ENCODE measurements at places on chromosomes 6 and 20.

DNA sequence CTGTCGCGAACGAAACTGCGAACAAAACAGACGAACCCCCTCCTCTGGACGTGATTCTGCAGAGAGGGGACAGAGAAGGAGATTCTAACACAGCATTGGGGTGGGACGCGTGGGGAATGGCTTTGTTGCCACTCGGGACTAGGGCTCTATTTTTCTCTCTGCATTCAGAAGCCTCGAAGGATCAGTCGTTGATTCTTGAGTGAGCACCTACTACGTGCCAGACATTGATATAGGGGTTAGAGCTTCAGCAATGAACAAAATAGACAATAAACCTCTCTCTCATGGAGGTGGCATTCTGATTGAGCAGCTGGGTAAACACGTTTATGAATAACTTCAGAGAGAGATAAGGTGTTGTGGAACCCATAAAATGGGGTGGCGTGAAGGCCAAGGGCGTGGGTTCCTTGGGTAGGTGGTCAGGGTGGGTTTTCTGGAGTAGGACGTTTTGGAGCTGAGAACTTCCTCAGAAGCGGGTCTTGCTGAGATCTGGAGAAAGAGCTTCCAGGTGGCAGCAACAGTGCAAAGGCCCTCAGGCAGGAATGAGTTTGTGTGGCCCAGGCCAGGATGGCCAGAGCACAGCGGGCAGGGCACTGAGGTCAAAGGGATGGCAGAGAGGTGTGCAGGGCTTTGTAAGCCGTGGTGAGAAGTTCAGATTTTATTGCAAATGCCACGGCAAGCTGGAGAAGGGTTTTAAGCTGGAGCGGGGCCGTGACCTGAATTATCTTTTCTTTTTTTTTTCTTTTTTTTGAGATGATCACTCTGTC lies 884 bp downstream of the SLC2A10 start:
- no peaks in the 10 kb centered on the region for H3K27me3 ChIP-seq
- DNase-seq, result no peak
- no peaks in the 10 kb centered on the region for H3K36me3 ChIP-seq
- no peak overlapping the region for H3K27ac ChIP-seq
- peaks cover 17% of the 10 kb centered on the region for H3K4me1 ChIP-seq

GRCh38 chr6:110255211-110255750 lies 75.1 kb downstream of the CDC40 start:
- no peak overlapping the region for H3K27ac ChIP-seq
- H3K4me3 ChIP-seq, result no peak overlapping the region
- no peaks in the 10 kb centered on the region for H3K4me1 ChIP-seq
- no peaks in the 10 kb centered on the region for H3K36me3 ChIP-seq
- no peak for DNase-seq

- no peak overlapping the region for H3K4me3 ChIP-seq
- no peaks in the 10 kb centered on the region for H3K4me1 ChIP-seq
- H3K27ac ChIP-seq, result no peak overlapping the region
- H3K27me3 ChIP-seq, result no peaks in the 10 kb centered on the region
Measured at GRCh38 chr6:15160812-15161211, 85.1 kb upstream of the JARID2 start.

- no peak overlapping the region for H3K4me3 ChIP-seq
- H3K27me3 ChIP-seq, result no peaks in the 10 kb centered on the region
- no peaks in the 10 kb centered on the region for H3K4me1 ChIP-seq
- H3K36me3 ChIP-seq, result no peaks in the 10 kb centered on the region
- DNase-seq, result no peak
Measured at GRCh38 chr6:143664171-143664570, 13.6 kb upstream of the PHACTR2 start.

DNA sequence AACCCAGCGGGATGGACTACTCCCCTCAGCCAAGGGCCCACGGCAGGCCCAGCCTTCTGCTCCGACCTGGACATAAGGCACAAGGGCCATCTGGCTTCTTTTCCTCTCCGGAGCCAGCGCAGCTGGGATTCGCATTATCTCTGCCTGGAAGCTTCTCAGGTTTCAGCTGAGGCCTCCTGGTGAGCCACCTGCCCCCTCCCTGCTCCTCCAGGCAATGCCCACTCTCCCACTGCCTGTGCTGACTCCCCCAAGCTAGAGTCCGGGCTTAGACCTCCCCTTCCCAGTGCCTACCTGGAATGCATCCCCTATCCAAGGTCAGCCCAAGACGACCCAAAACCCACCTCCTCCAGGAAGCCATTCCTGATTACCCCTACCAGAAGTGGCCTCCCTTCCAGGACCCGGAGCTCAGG lies 60.7 kb downstream of the EZR start:
- no peak overlapping the region for H3K27ac ChIP-seq
- DNase-seq, result no peak

DNA sequence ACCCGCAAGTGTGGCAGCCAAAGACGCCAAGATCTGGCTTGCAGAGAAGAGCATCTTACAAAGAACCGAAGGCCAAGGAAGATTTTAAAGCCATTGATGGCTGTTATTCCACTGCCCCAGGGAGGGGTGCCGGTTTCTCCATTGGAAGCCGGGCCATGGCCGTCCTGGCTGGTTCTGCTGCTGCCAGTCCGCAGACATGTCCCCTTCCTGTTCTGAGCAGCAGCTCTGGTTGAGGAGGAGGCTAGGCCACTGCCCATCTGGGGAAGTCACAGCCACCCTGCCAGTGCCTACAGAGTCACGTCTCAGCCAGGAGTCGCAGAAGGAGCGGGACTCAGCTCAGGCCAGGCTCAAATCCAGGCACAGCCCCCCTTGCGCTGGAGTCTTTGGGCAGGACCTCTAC lies 42.6 kb upstream of the MRGBP start:
- H3K27ac ChIP-seq, result no peak overlapping the region
- H3K27me3 ChIP-seq, result no peaks in the 10 kb centered on the region
- no peaks in the 10 kb centered on the region for H3K4me1 ChIP-seq
- DNase-seq, result no peak
- H3K36me3 ChIP-seq, result no peaks in the 10 kb centered on the region

DNA sequence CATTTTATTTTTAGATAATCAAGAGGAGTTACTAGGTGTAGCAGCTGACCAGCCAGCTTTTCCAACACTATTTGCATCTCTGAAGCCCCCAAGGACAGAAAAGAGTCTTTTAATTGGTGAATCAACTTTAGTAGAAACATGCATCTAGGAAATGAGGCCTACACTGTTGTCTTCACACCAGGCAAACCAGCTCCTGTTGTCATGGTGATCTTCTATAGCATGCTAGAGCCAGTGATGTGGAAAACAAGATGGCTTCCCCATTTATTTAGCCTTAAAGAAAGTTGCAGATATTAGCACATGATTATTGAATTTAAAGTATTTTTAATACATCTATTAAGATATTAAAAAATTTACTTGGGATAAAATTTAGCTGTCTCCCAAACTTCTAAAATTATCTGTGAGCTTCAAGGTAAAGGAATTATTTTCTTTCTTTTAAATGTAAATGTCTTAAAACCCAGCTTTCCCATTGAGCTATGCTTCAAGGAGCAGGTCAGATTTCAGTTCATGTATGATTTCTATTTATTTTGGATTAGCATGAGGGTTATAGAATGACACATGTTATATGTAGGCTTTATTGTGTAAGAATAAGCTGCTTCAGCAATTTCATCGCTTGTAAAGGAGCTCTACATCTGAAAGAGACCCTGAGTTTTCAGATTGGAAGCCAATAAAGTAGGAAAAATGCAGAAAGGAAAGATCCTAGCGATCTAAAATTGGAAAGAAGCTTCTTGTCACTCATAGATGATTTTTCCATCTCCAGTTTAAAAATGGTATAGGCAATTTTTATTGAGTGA lies 564.9 kb upstream of the CITED2 start:
- DNase-seq, result no peak
- H3K27ac ChIP-seq, result no peak overlapping the region
- H3K36me3 ChIP-seq, result no peaks in the 10 kb centered on the region
- peaks cover 14% of the 10 kb centered on the region for H3K4me1 ChIP-seq
- H3K27me3 ChIP-seq, result no peaks in the 10 kb centered on the region
